ENCODE measurements at places on chromosomes 2 and 18. TPM values are rescaled to one million over a fixed set of nuclear protein-coding genes. Genes with fewer than 3 reads are reported as not detected.

DNA sequence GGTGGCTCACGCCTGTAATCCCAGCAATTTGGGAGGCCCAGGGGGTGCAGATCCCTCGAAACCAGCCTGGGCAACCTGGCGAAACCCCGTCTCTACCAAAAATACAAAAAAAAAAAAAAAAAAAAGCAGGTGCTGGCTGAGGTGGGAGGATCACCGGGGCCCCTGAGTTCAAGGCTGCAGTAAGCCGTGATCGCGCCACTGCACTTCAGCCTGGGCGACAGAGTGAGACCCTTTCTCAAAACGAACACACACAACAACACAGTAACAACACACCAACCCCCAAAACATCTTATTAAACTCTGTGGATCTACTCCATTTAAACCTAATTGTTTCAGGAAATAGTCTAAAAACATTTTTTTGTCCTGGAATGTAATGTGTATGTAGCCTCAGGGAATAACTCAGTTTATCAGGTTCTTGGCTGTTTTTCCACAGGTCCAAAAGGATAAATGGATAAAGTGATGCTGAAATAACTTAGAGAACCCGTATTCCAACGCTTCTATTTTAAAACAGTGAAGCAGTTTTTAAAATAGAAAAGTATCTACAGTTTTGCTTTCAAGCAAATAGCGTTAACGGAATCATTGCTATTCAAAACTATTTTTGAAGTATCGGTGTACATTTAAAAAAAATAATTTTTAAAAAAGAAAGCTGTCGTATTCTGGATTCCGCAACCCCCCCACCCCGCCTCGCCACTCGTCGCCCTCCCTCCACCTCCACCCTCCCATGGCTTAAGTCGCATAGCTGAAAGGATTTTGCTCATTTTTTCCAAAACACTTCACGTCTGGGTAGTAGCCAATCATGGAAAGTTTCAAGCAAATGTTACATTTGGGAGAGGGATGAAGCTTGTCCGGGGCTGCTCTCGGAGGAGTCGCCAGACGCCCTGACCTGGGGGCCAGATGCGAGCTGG is 895 bp upstream of the GLS start:
- DNase-seq, result no peak

DNA sequence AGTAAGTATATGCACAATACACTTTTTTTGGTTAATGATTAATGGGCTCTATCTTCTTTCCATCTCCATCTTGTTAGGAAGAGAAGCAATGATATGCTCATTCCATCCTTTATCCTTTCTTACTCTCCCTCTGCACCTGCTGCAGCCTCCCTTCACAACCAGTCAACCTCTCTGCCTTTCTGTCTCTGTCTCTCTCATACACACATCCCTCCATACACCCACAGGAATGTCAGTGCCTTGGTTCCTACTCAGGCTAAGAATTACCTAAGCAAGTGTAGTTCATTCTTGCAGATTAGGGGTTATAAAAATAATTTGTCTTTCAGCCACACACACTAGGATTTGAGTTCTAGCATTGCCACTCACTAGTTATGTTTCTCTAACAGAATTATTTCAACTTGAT is 45.6 kb downstream of the MAP2 start:
- DNase-seq, result no peak

The FZD7 gene
- 15.2 TPM for total RNA-seq

The SNTG2 gene
- 1.4 TPM for total RNA-seq

GRCh38 chr18:46163091-46163490 is 58.9 kb downstream of the HAUS1 start:
- no peak for DNase-seq

DNA sequence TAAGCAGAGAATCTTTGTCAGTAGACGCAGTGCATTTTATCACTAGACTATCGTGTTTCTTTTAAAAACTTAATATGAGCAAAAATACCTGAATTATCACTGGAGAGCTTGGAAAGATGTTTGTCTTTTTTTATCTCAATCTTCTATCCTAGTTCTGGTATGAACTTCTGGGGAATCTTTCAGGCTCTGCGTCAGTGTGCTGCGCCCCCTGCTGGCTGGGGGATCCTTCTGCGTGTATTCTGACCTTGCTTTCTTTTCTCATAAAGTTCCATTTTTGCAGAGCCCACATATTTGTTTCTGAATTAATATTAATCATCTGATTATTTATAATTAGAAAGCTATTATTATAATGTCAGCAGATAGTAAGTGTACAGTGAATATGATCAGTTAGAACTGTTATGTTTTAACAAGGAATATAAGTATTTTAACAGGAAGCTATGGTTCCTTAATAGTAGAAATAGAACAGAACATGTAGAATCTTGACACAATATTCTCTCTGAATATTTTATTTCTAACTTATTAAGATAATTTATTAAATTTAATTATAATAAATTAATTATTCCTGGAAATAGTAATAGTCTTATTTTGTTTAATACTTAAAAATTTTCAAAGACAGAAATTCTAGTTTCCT is 945.0 kb upstream of the CRIM1 start:
- DNase-seq, result peak; percentile 61

- DNase-seq, result no peak
These were observed 1367.4 kb upstream of the ACVR2A start for GRCh38 chr2:146477383-146477782.

DNA sequence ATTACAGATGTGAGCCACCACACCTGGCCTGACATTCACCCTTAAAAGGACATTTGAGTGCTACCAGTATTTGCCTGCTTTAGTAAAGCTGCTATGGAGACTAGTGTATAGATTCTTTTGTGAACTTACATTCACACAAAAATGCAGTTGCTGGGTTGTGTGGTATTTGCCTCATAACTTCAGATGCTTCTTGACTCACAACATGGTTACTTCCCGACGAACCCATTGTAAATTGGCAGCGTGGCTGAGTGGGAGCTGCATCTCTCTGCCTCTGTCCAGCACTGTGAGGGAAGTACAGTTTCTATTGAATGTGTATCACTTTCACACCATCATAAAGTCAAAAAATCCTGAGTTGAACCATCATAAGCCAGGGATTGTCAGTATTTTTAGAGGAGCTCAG is 56.9 kb downstream of the RRM2 start:
- DNase-seq, result no peak

GRCh38 chr18:27750014-27750413 is 426.9 kb downstream of the CDH2 start:
- no peak for DNase-seq

The SERPINB11 gene
- total RNA-seq, result 0.77 TPM

- no peak for DNase-seq
These were observed 425.8 kb upstream of the MYT1L start for GRCh38 chr2:2756886-2757285.

The KCNIP3 gene
- total RNA-seq, result 2.6 TPM

DNA sequence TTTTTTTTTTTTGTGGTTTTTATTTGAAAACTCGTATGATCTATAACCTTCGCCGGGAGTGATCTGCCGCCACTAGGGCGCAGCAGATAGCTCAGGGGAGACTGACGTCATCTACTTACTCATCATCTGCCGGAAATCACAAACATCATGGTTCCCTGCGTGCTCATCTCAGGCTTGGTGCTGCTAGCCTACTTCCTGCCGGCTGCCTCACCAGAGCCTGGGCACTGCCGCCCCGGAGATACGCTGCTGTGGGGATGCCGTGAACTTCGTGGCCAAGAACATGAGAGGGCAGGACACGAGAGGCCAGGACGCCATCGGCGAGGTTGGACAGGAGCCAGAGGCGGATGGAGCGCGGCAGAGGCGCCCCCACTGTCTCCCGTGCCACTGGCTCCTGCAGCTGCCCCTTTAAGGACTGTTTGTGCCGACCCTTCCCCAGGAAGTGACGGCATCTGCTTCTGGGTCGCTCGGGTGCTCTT is 68.8 kb downstream of the DOK6 start:
- no peak for DNase-seq

The RASGRP3 gene
- 13.7 TPM for total RNA-seq

DNA sequence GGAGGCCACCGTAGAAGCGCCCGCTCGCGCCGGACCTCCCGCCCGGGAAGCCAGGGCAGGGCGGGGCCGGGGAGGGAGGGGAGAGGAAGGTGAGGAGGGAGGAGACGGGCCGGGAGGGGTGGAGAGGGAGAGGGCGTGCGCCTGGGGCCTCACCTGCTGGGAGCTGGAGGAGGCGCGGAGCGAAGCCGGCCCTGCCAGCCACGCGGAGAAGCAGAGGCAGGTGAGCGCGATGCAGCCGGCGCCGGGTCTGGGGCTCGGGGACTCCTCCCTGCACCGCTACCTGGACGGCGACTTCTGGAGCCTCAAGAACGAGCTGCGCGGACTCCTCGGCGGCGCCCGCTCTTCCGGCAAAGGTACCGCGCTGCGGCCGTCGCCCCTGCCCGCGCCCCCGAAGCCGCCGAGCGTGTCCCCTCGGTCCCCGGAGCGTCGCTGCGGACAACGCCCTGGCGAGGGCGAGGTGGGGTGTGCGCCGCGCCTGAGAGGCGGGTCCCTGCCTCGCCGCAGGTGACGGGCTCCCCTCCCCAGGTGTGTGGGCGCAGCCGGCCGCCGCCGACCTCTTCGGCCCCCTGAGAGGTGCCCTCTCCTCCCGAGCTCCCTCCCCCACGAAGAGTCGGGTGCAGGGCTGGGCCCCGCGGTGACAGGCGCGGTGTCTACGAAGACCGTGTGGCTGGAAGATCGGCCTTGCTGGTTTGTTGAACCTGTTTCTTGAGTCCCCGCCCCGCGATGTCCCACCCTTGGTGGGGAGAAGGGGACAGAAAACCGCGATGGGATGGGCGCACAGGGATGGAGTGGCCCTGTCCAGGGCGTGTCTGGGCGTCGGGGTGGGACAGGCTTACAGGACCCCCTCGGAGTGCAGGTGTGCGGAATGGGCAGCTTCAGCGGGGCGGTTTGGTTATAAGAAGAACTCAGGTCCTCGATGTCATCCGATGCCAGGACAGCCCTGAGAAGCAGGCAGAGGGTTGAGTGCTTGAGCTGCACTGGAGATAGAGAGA is at the start of gene ACOXL:
Gene ACOXL (plus strand): TSS at position 152 of the 992 bp plus-strand sequence. CDS start 35,817 bp downstream, outside the sequence.
- DNase-seq, result peak; percentile 90

DNA sequence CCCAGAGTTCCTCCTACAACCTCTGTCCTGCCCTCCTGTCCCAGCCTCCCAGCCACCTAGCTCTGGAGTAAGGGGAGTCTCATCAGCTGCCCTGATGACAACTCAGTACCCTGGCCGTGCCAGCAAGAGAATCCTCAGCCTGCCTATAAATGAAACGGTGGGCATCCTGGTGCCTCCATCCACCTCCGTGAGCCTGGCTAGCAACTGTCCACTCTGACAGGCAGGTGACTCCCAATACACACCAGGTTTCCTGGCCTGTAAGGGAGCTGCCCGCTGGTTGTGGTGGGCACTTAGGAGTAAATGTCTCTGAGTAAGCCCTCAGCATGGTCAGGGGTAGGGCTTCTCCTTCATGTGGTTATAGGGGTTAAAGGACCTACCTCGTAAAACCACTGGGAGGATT is 81.5 kb downstream of the XDH start:
- no peak for DNase-seq

The CASP8 gene
- 44.2 TPM for total RNA-seq

The SCYGR4 gene
- not detected for total RNA-seq

GRCh38 chr2:25690058-25690457 is 16.7 kb upstream of the DTNB start:
- DNase-seq, result no peak

GRCh38 chr2:71801969-71802368 is 345.7 kb downstream of the CYP26B1 start:
- DNase-seq, result no peak

GRCh38 chr2:132429941-132430573 is 13.5 kb downstream of the GPR39 start:
- no peak for DNase-seq

DNA sequence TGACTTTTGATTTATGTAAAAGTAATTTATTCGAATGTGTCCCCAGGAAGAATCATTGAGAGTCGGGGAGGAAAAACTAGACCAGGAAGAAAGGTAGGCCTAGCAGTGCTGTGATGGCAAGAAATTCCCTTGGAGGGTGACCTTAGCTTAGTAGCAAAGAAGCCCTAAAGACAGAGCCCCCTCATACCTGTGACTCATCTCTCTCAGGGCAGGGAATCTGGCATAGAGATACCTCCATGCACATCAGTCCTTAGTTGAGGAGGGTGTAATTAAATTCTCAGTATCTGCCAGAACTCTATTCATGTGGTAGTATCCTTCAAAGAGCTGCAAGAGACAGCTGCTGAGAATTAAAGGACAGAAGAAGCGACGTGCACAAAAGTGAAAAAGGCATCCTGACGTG is 360.3 kb downstream of the FBXO15 start:
- no peak for DNase-seq

The ANKRD29 gene
- 56.5 TPM for total RNA-seq

The CXCR2 gene
- total RNA-seq, result 20.1 TPM

The PNPT1 gene
- total RNA-seq, result 28.9 TPM

DNA sequence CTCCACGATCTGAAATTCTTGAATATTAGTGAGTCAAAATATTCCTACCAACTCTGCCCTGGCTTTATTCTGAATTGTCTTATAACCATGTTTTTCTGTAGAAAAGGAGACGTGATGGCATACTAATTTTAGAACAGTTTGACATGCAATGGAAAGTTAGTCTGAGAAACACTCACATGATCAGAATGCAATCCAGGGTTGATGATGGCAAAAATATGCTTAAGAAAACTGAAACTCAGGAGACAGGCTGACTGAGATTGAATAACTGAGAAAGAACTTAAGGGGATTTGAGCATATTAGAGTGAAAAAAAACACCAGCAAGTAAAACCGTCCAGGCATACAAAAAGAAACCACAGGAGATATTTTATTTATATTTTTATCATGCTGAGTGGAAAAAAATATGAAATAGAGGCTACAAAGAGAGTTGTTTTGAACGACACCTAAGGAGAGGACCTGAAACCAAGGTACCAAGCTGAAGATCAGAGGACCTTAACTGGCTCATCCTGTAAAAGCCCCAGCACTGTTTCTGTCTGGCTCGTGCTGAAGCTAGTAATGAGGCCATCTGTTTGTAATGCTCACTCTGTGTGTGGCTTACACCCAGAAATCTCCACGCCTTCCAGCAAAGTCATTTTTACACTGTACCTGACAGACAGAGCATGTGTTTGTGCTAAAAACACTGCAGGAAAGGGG is 437.2 kb upstream of the PKDCC start:
- no peak for DNase-seq

- DNase-seq, result no peak
These were observed 17.6 kb upstream of the ADI1 start for GRCh38 chr2:3536682-3537632.

DNA sequence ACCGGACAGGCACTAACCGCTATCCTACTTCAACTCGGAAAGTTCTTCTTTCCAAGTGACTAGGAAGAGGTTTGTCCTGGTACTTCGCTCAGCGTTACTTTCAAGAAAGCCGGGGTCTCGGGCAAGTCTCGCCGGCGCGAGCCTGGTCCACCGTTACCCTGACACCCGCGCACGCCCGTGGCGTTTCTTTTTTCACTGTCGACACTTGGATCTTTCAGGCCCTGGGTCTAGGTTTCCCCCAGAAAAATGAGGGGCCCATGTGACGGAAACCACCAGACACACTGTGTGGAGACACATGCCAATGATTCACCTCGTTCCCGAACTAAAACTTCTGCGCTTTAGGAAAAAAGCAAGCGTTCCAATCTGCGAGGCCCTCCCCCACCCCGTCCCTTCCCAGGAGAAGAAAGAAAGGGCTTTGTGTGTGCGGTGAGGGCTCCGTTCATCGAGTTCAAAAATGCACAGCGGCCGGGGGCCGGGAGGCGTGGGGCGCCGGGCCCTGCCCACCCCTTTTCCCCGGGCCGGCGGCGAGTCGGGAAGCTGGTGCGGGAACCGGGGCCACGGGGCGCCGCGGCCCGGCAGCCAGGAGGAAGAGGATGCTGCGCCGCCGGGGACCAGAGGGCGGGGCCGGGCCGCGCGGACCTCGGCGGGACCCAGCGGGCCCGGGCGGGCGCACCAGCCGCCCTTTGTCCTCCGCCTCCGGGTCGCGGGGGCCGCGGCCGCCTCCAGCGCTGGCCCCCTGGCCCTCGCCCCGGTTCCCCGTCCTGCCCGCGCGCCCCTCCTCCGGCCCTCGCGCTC is 2.6 kb downstream of the ZNF521 start:
- DNase-seq, result peak; percentile 45

GRCh38 chr2:239398521-239398921 is 2.3 kb downstream of the HDAC4 start:
- DNase-seq, result no peak

Measured in lower lobe of right lung (tissue), 2 donors.